ACHN (cell line): ENCODE measurements at places on chromosomes 2 and 18.

GRCh38 chr18:74476140-74476539, 19.0 kb upstream of the DIPK1C start:
- peak; percentile 12 for DNase-seq

- no peak for DNase-seq
These were observed 192.7 kb downstream of the STK39 start for GRCh38 chr2:168054657-168055056.

GRCh38 chr2:217935901-217936684, 66.7 kb downstream of the TNS1 start:
- DNase-seq: no peak

DNA sequence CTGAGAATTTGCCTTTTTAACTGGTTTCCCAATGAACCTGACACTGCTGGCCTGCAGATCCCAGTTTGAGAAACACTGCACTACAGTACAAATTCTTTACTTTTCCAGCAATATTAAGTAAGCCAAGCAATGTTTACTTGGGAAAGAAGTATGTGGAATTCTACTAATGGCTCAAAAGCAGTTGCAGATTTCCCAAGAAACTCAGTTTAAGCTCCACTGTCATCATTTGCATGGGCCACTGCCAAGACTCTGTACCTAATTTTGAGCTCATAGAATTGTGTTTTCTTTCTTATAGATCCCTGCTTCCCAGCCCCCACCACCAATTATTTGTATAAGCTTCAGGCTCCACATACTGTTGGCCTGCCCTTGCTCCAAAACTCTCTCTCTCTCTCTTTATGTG, 676.1 kb downstream of the RNF144A start:
- no peak for DNase-seq

DNA sequence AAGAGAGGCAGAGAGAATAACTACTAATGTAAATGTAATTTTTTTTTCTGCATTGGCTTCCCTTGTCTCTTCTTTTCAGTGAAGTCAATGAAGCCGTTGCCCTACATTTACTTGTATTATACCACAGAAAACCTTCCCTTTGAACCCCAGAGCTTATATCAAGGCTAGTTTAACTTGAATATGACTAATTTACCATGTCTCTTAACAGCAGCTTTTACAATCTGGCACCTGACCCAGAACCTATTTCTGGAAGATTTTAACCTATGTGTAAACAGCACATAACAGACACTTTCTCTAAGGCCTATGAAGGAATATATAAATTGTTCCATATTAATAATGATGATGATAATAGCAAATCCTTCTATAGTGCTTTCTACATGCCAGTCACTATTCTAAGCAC, 580.5 kb upstream of the NXPH2 start:
- no peak for DNase-seq

DNA sequence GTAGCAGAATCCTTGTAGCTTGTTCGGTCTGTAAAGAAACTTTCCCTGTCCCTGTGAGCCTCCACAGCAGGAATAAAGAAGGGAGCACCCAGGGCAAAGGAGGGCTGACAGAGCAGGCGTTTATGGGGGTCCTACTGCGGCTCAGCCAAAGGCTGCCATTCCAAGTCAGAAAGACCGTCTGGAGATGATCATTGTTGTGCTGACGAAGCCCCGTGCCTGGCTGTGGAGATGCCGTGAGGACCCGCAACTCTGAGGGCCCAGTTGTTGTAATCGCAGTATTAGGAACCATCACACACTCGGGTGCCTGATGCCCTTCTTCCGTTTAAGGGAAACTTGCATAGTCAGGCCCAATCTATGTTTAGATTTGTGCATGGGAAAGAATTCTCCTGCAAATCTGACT, 16.9 kb upstream of the VWA3B start:
- no peak for DNase-seq

DNA sequence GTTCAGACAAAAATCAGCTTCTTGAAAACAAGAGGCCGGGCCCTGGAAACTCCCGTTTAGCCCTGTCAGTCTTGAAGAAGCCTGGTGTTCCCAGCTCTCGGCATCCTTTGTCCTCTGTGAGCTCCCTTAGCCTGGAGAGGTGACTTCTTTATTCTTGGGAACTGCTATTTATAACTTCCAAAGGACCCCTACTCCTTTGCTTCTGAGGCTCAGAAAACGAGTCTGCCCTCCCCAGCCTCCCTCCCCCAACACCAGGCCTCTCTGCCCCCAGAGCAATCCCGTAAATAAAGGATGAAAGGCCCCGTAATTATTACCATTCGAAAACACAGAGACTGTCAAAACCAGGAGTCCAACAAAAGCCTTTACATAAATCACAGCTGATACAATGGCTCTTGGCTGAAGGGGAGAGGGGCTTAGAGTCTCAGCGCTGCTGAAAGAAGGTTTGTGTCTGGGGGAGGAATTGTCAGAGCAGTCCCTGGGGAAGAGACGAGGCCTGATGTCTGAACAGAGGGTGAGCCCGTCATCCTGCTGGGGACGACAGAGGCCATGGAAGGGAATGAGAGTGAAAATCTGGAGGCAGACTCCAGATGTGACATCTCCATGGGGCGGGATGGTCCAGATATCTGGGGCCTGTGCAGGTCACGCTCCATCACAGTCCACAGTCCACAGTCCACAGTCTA, 283.0 kb downstream of the MYCN start:
- DNase-seq: no peak

GRCh38 chr2:39508198-39508597, 71.1 kb upstream of the MAP4K3 start:
- DNase-seq: peak; percentile 31

- DNase-seq: no peak
These were observed 579 bp downstream of the LOXL3 start for GRCh38 chr2:74552914-74553811.
